ENCODE measurements at places on chromosomes 3 and 15.

GRCh38 chr15:66848116-66848515 lies 146.1 kb downstream of the SMAD6 start:
- no peak for DNase-seq

DNA sequence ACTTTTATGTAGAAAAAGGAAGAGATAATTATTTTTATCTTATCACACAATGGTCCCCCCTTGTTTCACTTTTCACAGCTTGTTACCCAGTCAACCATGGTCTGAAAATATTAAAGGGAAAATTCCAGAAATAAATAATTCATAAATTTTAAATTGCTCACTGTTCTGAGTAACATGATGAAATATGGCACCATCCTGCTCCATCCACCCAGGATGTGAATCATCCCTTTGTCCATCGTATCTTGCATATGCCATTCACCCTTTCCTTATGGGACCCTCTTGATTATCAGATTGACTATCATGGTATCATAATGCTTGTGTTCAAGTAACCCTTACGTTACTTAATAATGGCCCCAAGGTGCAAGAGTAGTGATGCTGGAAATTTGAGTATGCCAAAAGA lies 43.7 kb downstream of the ANKRD28 start:
- no peak for DNase-seq

DNA sequence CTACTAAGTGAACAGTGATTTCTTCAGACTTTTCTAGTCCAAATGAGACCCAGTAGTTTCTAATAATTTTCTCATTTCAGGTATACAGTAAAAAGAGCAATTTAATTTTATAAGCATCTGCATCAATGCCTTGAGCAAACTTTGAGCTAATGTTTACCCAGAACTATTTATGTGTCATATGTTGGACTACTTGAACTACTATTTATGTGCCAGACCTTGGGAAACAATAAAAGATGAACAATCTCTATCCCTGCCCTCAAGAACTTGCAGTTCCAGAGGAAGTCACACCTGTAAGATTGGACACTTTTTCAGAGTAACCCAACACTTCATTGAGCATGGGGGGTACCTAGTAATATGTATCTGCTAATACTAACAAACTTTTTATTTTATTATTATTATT lies 2.3 kb upstream of the UBE3A start:
- DNase-seq = no peak

DNA sequence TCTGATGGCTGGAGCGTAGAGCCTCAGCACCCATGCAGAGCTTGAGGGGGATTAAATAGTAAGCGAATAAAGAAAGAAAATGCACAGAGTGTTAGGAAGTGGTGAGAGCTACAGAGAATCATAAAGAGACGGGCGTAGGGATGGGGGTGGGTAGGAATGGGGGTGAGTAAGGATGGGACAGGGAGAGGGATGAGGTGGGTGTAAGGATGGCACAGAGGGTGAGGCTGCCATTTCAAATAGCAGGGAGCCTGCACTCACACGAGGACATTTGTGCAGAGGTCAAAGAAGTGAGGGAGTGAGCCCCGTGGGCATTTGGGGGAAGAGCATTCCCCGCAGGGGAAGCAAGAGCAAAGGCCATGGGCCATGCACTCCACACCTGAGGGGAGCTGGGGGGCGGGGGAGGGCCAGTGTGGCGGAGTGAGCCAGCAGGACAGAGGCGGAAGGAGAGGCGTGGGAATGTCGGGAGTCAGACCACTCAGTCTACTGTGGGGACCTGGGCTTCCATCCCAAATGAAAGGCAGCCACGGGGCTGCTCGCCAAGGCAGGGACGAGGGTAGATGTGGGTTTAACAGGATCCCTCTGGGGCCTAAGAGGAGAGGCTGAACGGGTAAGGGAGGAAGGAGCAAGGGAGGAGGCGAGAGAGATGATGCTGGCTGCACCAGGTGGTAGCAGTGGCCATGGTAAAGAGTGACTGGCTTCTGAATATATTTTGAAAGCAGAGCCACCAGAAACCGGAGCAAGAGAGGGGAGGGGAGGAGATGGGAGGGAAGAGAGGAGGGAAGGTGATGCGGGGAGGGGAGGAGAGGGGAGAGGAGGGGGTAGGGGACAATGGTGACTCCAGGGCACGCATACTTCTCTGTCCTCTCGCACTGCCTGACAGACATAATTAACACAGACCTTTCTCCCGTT lies 35.2 kb upstream of the SLC6A6 start:
- DNase-seq = no peak

GRCh38 chr3:147757866-147758265 lies 348.7 kb downstream of the ZIC1 start:
- DNase-seq = no peak

All from stimulated activated CD4-positive, alpha-beta T cell treated with anti-CD3 and anti-CD28 coated beads, Interleukin-1b, Interleukin-23, amount 100 ng/mL, for 4 hours (primary cell).